ENCODE measurements at places on chromosomes 12 and 14. TPM values are rescaled to one million over a fixed set of nuclear protein-coding genes. Genes with fewer than 3 reads are reported as not detected.

Gene FAIM2
- polyA plus RNA-seq = 4.0 TPM

Gene LRTM2
- 2.4 TPM for polyA plus RNA-seq

Gene TMEM260
- 56.0 TPM for polyA plus RNA-seq

Gene MIP
- not detected for polyA plus RNA-seq

Gene APPL2
- 47.0 TPM for polyA plus RNA-seq

Gene ANO4
- polyA plus RNA-seq = 11.1 TPM

Gene RIMBP2
- 14.6 TPM for polyA plus RNA-seq

Gene ARHGEF40
- 28.9 TPM for polyA plus RNA-seq

Measured in neural cell (in vitro differentiated cells).